ENCODE measurements at places on chromosomes 13 and 19.

GRCh38 chr13:46113596-46113995, 8.8 kb upstream of the CPB2 start:
- DNase-seq = no peak

DNA sequence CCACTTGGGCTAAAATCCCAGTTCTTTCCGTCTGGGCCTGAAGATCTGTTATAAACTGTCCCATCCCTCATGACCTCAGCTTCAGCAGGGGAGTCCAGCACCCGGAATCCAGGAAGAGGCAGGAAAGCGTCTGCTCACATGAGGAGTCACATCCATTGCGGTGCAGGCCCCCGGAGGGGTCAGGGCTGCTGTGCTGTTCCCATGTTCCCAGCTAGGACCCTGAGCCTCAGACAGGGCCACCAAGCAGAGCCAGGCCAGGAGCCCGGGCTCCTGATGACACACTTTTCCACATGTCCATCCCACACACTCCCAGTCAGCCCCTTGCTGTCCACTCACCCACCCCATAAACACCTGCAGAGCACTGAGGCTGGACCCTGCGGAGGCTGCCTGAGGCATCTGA, 45.3 kb upstream of the VSTM2B start:
- no peak for DNase-seq

GRCh38 chr13:30850867-30851211, 55.2 kb upstream of the MEDAG start:
- DNase-seq = no peak

DNA sequence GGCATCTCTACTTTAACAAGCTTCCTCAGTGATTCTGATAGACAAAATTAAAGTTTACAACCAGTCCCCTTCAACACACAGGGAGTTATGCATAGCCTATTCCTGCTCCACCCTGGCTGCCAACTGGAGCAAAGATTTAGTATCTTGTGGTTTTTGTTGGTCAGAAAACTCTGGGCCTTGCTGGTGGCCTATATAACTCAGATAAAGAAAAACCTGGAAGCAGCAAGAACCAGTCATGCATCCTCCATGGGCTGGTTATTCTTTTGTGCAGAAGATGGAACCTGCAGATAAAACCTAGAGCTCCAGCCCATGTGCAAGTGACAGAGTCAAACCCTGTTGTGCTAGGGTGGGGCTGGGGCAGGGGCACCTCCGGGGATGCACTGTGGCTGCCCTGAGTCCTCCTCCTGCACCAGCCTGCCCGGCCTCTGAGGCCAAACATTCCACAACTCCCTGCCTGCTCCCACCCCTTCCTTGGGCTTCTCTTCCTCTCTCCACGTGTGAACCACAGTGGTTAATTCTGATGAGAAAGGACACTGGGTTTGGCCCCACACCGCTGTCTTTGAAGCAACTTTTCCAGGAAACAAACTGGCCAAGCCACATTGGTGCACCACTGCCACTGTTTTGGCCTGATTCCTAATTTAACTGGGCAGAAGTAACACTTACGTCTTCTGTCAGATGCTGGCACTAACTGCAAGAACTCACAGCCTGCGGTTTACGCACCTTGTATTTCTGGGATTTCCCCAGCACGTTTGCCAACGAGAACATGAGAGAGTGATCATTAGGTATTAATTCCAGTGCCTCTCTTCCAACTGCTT, 23.3 kb upstream of the GGACT start:
- no peak for DNase-seq

- no peak for DNase-seq
These were observed 69.5 kb upstream of the ZDHHC20 start for GRCh38 chr13:21528616-21529015.

DNA sequence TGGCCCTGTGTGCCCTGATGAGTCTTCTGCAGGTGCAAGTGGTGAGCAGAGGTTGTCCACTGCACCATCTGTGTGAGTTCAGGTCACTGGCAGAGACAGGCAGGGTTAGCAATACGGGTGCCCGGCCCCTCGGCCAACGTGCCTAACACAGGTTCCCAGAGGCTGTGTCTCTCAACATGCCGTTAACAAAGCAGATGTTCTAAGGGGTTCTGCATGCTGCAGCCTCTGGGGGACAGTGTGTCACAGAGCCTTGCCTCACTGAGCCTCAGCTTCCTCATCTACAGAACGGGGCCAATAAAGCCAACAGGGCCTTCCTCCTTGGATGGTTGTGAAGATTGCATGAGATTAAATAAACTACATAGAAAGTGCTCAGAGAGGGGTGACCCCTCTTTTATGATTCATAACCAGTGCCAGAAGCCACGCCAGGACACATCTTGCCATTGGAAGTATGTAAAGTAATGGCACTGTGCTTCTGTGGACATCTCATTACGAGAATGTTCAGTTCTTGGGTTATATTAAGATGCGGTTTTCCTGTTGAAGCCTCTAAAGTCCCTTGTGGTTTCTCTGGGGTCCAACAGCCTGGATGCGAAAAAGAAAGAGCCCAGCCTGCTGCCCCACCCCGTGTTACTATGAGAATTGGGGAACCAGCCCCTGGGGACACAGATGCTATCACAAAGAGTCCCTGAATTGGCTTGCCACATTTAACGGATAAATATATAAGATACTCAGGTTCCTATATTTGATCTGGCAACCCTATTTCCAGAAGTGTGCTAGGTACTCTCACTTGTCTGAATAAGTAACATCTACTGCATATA, 11.2 kb upstream of the ARHGEF18 start:
- DNase-seq = no peak

DNA sequence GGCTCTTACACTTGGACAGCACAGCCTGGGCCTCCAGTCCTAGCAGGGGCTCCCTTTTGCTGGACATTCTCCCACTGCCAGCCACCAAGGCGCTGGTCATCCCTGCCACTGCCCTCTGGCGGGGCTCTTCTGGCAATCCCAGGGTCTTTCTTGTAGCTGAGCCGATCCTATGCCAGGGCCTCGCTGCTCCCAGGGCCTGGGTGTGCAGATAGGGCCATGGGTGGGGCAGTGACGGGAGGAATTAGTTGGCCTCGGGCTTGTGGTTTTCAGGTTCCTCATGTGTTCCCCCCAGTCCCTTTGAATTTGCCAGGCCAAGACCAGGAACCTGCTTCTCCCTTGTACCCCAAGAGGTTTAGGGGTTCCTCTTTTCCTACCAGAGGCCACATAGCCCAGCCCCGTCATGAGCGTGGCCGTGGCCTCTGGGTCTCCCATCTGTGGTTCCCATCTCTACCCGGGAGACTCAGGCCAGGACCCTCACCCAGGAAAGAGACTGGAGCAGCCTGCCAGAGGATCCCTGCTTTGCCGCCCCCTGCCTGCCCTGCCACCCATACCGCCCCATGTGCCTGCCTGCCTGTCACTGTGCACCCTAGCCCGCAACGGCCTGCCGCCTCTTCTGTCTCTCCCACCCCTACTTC, 26.2 kb downstream of the TMED1 start:
- DNase-seq = no peak

DNA sequence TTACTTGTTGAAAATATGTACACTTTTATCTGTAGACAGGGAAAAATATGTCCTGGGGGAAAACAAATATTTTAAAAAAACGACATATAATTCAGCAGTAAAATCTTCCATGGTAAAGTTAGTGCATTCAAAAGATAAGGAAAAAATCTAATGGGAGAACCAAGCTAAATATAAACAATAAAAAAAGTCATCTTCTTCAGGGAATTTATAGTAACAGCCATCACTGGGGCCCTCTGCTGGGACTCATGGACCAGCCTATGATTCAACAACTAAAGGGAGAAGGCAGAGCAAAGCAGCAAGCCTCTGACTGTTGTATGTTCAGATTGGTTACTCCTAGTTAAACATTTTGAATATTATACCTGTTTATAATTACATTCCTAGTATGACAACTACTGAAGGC, 93.0 kb downstream of the ITGBL1 start:
- peak; percentile 26 for DNase-seq

DNA sequence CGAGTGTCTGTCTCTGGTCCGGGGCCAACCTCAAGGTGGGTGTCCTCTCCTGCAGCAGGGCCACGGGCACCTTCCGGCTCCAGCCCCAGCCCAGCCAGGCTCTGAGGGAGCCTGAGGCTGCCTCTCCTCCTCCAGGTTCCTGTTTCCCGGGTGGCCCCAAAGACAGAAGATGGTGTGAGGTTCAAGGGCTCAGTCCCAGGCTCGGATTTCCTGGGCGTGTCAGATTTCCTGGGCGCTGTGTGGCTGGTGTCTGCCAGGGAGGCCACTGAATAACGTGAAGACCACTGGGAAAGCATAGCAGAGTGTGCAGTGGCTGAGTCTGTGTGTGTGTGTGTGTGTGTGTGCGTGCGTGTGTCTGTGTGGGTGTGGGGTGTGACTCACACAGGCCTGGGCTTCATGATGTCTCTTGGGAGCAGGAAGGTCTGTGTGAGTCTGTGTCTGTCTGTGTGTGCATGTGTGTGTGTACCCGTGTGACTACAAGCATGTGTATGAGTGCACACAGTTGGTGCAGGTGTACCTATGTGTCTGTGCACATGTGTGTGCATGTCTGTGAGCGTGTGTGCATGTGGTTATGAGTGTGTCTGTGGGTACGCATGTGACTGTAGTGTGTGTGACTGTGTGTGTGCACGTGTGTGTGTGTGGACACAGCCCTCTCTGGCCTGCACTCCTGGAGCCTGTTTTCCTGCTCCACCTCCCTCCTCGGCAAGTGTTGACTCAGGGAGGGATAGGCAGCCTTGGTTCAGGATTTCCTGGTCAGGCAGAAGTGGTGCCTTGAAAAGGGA, 28.3 kb downstream of the CEBPA start:
- DNase-seq = peak; percentile 60

DNA sequence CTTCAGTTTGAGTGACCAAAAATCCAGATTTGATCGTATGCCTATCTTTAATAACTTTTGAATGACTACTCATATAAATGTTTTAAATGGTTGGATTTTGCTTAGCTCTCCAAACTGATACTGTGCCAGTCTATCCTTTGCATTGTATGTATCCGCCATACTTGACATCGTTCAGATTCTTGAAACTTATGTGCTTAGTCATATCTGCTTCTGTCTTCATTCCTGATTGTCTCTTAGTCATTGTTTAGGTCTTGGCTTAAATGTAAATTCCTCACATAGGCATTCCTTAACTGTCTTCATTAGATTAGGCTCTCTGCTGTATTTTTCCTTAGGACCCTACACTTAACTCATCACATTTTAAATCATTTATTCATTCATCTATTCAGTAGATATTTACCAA, 126.0 kb downstream of the PCCA start:
- DNase-seq = peak; percentile 90

- peak; percentile 89 for DNase-seq
These were observed 811 bp upstream of the PRMT1 start for GRCh38 chr19:49676136-49676783.

GRCh38 chr13:93328943-93329342, 102.3 kb downstream of the GPC6 start:
- DNase-seq = no peak

- no peak for DNase-seq
These were observed 7.3 kb downstream of the TNFSF14 start for GRCh38 chr19:6662702-6663101.

DNA sequence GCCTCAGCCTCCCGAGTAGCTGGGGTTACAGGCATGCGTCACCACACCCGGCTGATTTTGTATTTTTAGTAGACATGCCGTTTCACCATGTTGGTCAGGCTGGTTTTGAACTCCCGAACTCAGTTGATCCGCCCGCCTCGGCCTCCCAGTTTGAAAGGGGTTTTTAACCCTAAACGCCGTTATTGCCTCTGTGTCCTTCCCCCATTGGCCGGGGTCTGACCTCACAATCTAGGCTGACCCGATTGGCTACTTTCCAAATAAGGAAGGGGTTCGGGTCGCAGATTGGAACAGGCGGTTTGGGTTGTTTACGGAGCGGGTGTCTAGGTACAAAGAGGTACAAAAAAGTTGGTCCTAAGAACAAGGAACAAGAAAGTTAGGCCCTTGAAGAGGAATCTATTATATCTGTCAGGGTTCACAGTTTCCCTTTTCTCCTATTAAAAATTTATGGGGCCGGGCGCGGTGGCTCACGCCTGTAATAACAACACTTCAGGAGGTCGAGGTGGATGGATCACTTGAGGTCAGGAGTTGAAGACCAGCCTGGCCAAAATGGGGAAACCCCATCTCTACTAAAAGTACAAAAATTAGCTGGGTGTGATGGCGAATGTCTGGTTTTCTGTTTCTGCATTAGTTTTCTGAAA, 1.0 kb downstream of the ZNF253 start:
- no peak for DNase-seq

- DNase-seq = no peak
These were observed 180.3 kb downstream of the SLITRK1 start for GRCh38 chr13:83702021-83702420.

DNA sequence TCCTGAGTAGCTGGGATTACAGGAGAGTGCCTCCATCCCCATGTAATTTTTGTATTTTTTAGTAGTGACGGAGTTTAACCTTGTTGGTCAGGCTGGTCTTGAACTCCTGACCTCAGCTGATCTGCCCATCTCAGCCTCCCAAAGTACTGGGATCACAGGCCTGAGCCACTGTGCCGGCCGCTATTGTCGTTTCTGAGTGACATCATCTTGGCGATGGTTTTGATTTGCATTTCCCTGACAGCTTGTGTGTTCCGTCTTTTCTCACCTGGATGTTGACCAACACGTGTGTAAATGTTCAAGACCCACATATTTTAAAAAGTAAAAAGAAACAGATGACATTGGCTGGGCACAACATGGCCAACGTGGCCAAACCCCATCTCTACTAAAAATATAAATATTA, 12.8 kb upstream of the MKNK2 start:
- DNase-seq = no peak

GRCh38 chr19:13644645-13645044, 119.7 kb upstream of the MRI1 start:
- no peak for DNase-seq

DNA sequence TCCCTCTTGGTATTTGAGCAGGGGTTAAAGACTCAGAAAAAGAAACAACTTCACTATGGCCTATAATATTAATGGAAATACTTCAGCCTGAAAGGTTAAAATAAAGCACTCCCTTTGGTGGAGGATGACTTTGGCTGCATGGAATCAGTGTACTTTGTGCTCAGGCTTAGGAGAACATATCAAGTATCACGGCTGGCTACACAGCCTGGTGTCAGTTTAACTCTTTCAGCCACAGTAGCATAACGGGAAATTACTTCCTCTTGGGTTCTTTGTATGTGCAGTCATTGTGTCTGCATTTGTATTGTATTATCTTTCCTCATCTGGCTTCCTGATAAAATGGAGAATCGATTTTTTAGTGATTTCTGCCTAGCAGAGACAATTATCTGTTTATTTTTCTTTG, 239.0 kb downstream of the GGACT start:
- no peak for DNase-seq

DNA sequence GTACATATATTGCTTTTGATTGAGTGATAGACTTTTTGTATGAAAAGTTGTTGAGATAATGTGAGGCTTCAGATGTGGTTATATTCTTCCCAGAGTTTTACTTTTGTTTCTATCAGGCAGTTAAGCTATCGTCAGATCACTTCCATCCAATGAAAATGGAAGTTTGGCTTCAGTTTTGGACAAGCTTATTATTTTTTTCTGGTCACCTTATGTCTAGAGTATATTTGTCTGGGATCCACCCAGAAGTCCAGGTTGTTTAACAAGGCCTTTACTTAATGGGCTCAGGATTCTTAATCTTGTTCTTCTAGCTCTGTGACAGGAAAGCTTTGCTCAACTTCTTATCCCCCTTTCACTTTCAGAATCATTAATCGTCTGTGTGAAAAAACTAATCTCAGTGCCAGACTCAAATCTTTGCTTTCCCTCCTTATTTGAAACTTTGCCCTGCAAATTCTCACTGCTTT, 150.9 kb downstream of the PDS5B start:
- DNase-seq = peak; percentile 15

- DNase-seq = no peak
These were observed 656 bp downstream of the PCCA start for GRCh38 chr13:100089465-100090032.

Measured in HCEC 1CT (cell line).